ENCODE measurements at places on chromosomes 1 and 21. TPM values are rescaled to one million over a fixed set of nuclear protein-coding genes. Genes with fewer than 3 reads are reported as not detected.

GRCh38 chr1:244336232-244336899, 115.3 kb downstream of the ADSS2 start:
- peaks cover 5% of the 10 kb centered on the region for H3K4me1 ChIP-seq
- no peak for DNase-seq
- H3K27me3 ChIP-seq, result peaks cover 16% of the 10 kb centered on the region
- H3K36me3 ChIP-seq, result no peaks in the 10 kb centered on the region
- no peak overlapping the region for H3K4me3 ChIP-seq

DNA sequence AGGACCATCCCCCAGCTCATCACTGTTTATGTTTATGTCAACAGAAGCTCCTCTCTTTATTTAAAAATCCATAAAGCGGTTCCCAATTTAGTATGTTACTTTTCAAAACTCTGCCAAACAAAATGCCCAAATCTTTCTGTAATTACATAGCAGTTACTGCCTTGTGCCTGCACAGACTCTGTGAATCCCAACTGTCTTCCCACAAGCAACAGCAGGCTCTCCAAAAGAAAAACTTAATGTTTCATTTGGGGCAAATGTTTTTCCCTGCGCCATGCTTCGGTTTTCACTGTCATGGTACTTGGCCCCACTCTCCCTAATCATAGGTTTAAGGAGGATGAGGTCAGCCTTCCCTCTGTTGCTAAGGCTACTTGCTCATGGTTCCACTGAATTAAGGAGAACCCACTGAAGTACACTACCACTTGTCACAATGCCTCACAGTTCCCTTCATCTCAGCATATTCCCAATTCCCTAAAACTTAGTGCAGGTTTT, 4.6 kb downstream of the COLGALT2 start:
- H3K4me3 ChIP-seq, result no peak overlapping the region
- H3K27me3 ChIP-seq, result peaks cover 33% of the 10 kb centered on the region
- H3K27ac ChIP-seq, result no peak overlapping the region
- H3K4me1 ChIP-seq, result peaks cover 32% of the 10 kb centered on the region
- no peaks in the 10 kb centered on the region for H3K36me3 ChIP-seq

- H3K27ac ChIP-seq, result no peak overlapping the region
- no peak for DNase-seq
- no peak overlapping the region for H3K4me3 ChIP-seq
- H3K4me1 ChIP-seq, result no peaks in the 10 kb centered on the region
- H3K36me3 ChIP-seq, result no peaks in the 10 kb centered on the region
These were observed 62.1 kb downstream of the CACNA1E start for GRCh38 chr1:181545395-181545794.

GRCh38 chr1:86101616-86102015, 55.0 kb downstream of the COL24A1 start:
- no peak overlapping the region for H3K4me3 ChIP-seq
- H3K27ac ChIP-seq, result no peak overlapping the region
- DNase-seq, result no peak
- no peaks in the 10 kb centered on the region for H3K27me3 ChIP-seq

DNA sequence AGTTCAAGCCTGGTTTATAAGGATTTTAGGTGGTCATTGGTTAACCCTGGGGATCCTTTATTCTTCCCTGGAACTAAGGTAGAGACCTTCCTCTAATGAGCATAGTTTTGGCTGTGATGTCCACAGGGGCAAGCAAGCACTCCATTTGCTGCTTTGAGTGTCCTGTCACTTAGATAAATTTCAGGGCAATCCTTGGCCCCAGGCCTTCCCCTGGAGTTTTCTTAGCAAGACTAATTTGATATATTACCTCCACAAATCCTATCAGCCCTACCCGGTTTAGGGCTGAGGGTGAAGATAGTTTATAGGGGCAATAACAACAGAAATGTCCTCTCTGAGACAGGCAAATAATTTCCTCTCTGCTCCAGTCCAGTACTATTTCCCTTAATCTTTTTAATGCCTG, 166.6 kb downstream of the CYYR1 start:
- no peak for DNase-seq
- H3K36me3 ChIP-seq, result no peaks in the 10 kb centered on the region
- no peak overlapping the region for H3K4me3 ChIP-seq
- H3K27me3 ChIP-seq, result no peaks in the 10 kb centered on the region

DNA sequence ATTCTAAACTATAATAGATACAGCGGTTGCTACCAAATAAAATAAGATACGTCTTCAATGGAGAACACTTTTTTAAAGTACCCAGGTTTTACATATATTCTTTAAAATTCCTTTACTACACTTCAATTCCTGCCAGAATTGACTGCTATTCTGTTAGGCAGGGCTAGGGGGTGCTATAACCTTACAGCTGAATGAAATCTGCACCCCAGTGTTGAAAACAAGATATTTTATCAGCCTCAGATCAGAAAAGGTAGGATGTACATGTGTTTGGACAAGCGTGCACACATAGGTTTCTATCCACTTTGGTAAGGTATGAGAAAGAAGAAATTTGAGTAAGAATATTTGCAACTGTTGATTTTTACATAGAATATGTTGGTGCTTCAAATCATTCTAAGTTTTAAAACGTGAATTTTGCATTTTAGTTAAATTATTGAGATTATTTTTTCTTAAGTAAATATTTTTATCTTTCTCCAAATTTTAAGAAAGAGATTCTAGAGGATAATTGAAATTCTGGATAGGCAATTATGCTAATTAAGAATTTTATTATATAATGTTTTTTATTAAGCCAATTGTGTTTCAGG, 490.8 kb upstream of the ADGRL4 start:
- H3K4me3 ChIP-seq, result no peak overlapping the region
- H3K27me3 ChIP-seq, result no peaks in the 10 kb centered on the region
- no peak overlapping the region for H3K27ac ChIP-seq
- peak; percentile 3 for DNase-seq
- H3K4me1 ChIP-seq, result no peaks in the 10 kb centered on the region

DNA sequence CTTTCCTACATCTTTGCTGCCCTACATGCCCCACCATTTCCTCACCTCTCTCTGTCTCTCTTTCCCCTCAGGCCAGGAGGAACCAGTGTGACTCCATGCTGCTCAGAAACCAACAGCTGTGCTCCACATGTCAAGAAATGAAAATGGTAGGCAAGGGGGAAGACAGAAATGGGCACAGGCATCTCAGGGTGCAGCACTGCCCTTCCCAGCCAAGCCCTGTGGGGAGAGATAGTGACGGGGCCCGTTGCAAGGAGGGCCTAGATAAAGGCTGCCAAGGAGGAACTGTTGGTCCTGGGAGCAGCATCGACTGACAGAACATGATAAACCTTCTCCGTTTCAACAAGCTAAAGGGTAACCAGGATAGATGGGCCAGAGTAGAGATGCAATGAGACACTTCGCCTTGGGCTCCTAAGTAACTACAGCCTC, 12.5 kb upstream of the PIGC start:
- no peak overlapping the region for H3K27ac ChIP-seq
- DNase-seq, result no peak
- H3K36me3 ChIP-seq, result no peaks in the 10 kb centered on the region
- H3K4me3 ChIP-seq, result no peak overlapping the region
- H3K27me3 ChIP-seq, result no peaks in the 10 kb centered on the region

DNA sequence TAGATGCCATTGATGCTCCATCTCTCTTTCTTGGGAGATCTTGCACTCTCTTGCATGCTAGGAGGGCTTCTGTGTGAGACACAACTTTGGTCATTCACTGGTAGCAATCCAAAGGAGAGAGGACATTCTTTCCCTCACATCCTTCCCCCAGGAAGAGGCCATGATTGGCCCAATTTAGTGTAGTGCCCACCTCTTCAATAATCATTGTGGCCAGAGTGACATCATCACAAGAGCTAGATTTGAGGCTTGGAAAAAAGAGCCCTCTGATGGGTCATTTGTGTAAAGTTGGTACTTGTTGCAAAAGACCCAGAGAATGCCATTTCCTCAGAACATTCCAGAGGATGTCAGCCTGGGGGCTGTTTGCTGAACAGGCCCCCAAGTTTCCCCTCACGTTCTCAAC, 30.2 kb downstream of the S100A6 start:
- H3K4me3 ChIP-seq, result no peak overlapping the region
- no peak for DNase-seq
- no peaks in the 10 kb centered on the region for H3K27me3 ChIP-seq
- H3K27ac ChIP-seq, result no peak overlapping the region

- H3K27me3 ChIP-seq, result no peaks in the 10 kb centered on the region
- H3K4me1 ChIP-seq, result peaks cover 60% of the 10 kb centered on the region
- H3K36me3 ChIP-seq, result no peaks in the 10 kb centered on the region
- no peak overlapping the region for H3K4me3 ChIP-seq
- no peak for DNase-seq
- H3K27ac ChIP-seq, result no peak overlapping the region
These were observed 24.3 kb upstream of the EPS8L3 start for GRCh38 chr1:109787845-109788601.

DNA sequence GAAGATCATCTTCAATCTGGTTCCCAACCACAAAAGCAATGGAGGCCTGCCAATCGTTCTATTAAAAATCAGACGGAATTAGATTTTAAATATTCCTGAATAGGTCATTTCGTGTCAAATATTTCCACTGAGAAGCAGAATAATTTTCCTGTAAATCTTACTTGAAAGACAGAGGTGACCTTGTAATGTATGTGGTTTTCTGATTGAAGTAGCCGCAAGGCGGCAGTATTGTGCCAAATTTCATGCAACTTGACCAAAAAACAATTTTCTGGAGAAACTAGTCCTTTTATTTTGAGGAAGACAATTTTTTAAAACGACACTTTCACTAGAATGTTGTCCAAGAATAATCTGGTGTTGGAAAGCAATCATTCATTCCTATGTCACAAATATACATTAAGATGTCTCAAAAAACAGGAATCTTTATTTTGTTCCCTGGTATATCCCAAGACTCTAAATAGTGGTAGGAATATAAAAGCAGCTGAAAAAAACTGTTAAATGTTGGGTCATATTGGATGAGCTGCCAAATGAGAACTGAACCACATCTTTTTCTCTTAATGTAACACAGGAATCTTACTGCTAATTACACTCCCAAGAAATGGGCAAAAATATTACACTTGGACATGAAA, 33.6 kb downstream of the SPAG17 start:
- H3K4me1 ChIP-seq, result no peaks in the 10 kb centered on the region
- no peak overlapping the region for H3K27ac ChIP-seq
- peak; percentile 23 for DNase-seq
- H3K36me3 ChIP-seq, result no peaks in the 10 kb centered on the region

DNA sequence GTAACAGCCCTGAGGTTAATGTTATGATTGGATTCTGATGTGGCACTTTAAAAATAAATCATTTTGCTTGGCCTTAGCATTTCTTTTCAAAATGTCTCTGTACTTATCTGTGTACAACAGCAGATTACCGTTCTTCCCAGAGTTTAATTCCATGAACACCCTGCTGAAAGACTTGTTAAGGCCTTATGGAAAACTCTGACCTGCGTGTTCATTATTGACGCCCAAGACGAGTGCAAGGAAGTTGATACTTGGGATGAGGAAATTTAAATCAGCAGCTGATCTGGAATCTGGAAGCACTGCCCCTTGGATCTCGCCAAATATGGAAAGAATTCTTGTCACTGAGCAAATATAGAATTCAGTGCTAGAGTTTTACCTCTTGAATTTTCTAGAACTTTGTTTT, 6.7 kb downstream of the ERG start:
- peaks cover 3% of the 10 kb centered on the region for H3K27me3 ChIP-seq
- H3K4me3 ChIP-seq, result no peak overlapping the region
- no peak overlapping the region for H3K27ac ChIP-seq
- no peaks in the 10 kb centered on the region for H3K36me3 ChIP-seq
- H3K4me1 ChIP-seq, result peaks cover 15% of the 10 kb centered on the region

DNA sequence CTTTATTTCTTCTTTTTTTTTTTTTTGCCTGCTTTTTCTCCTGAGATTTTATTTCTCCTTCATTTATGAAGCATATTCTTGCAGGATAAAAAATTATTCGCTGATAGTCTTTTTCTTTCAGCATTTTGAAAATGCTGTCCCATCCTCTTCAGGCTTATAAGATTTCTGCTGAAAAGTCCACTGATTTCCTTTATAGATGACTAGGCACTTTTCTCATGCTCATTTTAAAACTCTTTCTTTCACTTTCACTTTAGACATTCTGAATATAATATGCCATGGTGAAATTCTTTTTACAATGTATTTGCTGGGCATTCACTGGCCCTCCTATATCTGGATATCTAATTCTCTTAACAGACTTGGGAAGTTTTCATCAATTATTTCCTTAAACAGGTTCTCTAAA, 25.5 kb upstream of the GTF2B start:
- H3K36me3 ChIP-seq, result no peaks in the 10 kb centered on the region
- H3K27ac ChIP-seq, result no peak overlapping the region
- peaks cover 24% of the 10 kb centered on the region for H3K4me1 ChIP-seq
- H3K4me3 ChIP-seq, result no peak overlapping the region

DNA sequence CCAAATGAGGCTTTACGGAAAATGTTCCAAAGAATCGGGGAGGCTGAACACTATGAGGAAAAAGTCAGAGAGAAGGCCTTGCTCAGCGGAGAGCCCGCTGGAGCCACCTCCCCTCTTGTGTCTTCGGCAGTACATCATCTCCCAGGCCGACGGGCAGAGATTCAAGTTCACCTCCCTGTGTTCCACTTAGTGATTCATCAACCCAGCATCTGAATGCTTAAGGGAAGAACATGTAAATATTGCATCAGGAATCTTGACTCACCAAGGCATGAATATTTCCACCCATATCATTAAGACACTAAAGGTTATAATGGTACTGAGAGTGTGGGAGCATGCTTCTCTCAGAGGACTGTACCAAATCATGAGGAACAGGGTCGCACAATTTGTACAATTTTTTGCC, 172.5 kb downstream of the ST6GALNAC5 start:
- H3K4me1 ChIP-seq, result no peaks in the 10 kb centered on the region
- DNase-seq, result no peak
- H3K4me3 ChIP-seq, result no peak overlapping the region
- H3K36me3 ChIP-seq, result no peaks in the 10 kb centered on the region
- no peaks in the 10 kb centered on the region for H3K27me3 ChIP-seq

GRCh38 chr21:27643326-27643725, 676.4 kb upstream of the ADAMTS5 start:
- DNase-seq, result no peak
- H3K4me3 ChIP-seq, result no peak overlapping the region
- H3K4me1 ChIP-seq, result no peaks in the 10 kb centered on the region
- H3K36me3 ChIP-seq, result no peaks in the 10 kb centered on the region

- H3K27me3 ChIP-seq, result no peaks in the 10 kb centered on the region
- H3K36me3 ChIP-seq, result no peaks in the 10 kb centered on the region
- H3K4me1 ChIP-seq, result peaks cover 23% of the 10 kb centered on the region
- no peak for DNase-seq
- no peak overlapping the region for H3K4me3 ChIP-seq
These were observed 2.2 kb upstream of the VPS45 start for GRCh38 chr1:150065184-150065871.

Gene RPRD2
- total RNA-seq, result 12.2 TPM

Gene MYCL
- 0.31 TPM for total RNA-seq

Gene SIK1
- 4.5 TPM for total RNA-seq

Gene GABRD
- total RNA-seq, result not detected

Gene PTAFR
- total RNA-seq, result 0.27 TPM

All from HepG2 (cell line).